AG04449 (cell line): ENCODE measurements at places on chromosomes 5 and 9.

- no peak for DNase-seq
These were observed 193.7 kb upstream of the TLE4 start for GRCh38 chr9:79378107-79378506.

GRCh38 chr9:83000765-83001164 lies 62.2 kb downstream of the RASEF start:
- no peak for DNase-seq

DNA sequence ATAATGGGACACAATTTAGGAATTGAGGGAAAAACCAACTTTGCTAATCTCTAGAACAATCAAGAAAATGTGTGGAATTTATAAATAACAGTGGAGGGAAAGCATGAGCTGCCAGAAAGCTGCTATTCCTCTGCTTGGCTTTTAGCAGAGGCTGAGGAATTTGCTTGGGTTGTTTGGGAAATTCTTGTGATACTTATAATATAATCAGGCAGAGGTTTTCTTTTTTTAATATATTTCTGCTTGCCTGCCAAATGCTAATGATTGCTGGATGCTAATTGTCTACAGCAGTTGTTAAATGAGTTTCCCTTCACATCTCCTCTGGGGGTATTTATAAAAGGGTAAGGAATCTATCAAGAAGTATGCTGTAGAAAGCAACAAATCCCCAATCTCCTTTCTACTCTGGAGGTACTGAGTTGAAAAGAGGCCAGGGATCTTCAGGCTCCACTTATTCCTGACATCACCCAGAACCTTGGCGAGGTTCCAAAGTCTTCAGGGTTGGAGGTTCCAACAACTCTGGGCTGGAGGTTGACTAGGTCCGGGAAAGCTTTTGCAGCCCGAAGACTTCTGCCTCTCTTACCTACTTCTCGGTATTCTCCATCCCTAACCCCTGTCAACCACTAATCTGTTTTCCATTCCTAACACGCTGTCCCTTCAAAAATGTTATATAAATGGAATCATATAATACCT lies 60.4 kb upstream of the TMED7 start:
- DNase-seq = no peak

DNA sequence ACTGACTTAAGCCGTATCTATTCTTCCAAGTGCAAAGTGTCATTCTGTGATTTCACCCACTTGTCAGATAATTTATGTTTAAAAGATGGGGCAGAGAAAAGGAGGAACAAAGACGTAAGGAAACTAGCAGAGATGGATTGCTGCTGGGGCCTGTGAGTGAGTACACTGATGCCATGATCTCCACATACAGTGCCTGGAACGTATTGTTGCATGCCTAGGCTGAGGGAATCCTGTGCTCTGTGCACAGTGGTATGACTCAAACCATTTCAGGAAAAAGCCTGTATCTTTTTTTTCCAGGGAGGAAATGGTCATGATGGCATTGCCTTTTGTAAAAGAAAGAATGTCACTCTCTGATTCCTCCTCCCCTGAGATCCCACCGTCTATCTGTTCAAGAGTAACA lies 359.5 kb upstream of the ADAMTS16 start:
- DNase-seq = no peak

DNA sequence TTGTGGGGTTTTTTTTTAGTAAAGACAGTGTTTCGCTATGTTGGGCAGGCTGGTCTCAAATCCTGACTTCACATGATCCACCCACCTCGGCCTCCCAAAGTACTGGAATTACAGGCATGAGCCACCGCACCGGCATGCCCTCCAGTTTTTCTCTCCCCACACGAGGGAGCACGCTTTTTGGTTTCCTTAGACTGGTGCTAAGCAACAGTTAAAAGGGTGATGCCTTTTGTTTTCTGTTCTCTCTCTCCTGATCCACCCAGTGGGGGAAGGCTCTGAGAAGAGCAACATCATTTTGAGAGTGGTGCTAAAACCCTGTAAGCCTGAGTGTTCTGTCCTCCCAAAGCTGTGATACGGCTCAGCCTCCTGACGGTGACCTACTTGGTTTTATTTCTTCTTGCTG lies 146.6 kb downstream of the MAN2A1 start:
- DNase-seq = no peak

- no peak for DNase-seq
These were observed 2.0 kb downstream of the CCL19 start for GRCh38 chr9:34689116-34689470.

- no peak for DNase-seq
These were observed 310.7 kb downstream of the RAB3C start for GRCh38 chr5:58893551-58893950.

DNA sequence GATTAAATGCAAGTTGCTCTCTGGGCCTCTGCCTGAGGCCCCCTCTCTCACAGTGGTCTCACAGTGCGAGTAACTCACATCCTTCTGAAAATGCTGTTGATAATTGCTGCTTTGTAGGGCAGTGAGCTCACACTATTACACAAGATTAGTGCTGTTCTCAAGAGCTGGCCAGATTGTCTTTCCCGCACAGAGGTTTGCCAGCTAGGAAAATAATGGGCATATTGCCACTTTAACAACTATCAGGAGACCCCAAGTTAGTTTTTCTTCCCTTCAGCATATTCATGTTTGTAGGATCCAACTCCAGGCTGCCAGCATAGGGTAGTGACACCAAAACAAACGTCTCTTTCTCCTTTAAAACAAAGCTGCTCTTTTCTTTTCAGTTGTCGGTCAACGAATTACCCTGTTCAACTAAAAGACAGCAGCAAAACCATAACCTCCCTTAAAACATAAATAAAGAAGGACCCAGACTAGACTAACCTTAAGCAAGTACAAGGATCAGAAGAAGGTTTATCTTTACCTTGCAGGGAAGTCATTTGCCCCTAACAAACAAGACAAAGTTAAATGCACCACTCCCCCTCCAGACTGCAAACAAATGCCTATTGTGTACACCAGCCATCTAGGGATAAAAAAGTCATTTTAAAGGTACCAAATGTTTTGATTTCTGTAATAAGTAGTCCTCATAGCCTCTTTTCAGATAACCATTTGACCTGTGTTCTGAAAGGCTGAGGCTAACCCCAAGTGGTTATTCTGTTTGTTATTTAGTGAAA lies 91.4 kb downstream of the VCAN start:
- no peak for DNase-seq

GRCh38 chr9:76004526-76004925 lies 114.1 kb downstream of the PCSK5 start:
- no peak for DNase-seq

- DNase-seq = no peak
These were observed 39.7 kb upstream of the SPRY4 start for GRCh38 chr5:142364251-142365145.

DNA sequence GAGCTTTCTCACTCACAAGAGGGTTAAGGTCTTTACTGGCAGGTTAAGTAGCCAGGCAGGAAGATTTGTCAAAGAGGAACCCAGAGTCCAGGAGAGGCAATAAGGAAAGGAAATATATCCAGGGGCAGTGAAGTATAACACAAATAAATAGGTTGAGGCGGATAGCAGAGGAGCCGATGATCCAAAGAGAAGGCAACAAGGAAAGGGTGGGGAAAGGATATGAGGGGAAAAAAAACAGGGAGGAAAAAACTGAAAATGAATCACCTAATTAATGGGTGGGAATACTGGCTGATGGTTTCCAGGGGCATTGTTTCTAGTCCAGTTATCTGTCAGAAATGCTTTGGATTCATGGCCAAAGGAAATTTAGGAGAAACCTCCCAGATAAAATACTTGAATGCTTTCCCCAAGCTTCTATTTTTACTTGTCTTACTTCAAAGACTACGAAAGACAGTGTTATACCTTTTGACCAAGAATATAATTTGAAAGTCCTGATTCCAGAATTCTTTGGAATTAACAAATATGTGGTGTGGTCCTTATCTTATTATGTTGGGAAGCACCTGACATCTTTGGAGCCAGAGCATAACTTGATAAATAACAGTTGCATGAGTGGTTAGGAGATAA lies 146.5 kb downstream of the AOPEP start:
- DNase-seq = no peak

DNA sequence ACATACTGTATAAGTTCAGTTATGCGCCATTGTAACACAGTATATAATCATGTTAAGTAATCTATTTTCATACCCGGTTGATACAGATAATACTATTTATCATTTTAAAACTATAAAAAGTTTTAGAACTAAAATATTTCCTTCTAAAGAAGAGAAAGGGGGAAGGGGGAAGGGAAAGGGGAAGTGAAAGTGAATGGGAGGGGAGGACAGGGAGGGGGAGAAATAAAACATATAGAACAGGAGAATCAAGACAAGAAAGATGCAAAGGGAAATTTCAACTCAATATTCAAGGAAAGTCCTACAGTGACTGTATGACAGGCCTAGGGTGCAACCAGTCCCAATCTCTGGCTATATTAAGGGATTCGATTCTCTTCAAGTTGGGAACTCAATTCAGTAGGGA lies 1278.8 kb downstream of the MAT2B start:
- DNase-seq = no peak

- no peak for DNase-seq
These were observed 170.0 kb upstream of the RASA1 start for GRCh38 chr5:87097664-87098063.

- DNase-seq = no peak
These were observed 32.1 kb upstream of the CLPTM1L start for GRCh38 chr5:1376981-1377380.

DNA sequence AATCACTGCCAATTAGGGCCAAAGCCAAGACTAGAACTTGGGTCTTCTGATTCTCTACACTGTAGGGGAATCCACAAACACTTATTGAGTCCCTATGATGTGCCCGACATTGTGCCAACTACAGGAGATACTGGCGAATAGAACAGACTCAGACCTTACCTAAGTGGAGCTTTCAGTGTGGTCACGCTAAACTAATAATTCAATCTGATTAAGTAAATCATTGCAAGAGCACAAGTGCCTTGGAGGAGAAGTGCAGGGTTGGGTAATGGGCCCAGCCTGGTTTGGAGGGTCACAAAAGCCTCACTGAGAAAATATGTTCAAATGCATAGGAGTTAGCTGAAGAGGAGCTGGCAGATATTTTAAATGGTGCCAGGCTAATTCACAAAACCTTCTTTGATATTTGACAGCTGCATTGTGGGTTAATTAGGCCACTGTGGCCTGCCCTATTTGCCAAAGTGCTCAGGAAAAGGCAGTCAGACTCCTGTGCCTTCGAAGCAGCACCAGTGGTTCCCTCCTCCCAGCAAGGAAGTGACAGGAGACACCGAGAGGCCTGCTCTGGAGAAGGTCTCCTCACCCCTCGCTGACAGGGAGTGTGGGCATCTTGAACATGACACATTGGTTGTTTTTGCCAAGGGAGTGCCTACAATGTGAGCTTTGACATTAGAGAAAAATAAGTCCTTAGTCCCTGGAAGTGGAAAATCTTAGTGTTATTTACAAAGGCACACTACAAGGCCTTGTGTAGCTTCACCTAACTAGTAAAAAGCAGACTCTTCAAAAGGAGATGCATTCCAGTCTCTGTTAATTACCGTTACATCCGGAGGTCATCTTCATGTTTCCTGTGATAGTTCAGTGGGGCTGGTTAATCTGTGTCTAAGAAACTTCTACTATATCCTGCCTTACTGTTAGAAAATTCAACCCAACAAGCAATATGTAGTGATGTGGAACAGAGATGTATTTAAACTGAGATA lies 24.1 kb upstream of the TRAF1 start:
- DNase-seq = no peak
